ENCODE measurements at places on chromosomes 12 and 14. TPM values are rescaled to one million over a fixed set of nuclear protein-coding genes. Genes with fewer than 3 reads are reported as not detected.

The GDF11 gene
- total RNA-seq: 7.4 TPM

The PAWR gene
- total RNA-seq: 5.8 TPM

The PLEKHD1 gene
- total RNA-seq: 0.25 TPM

The FAM186B gene
- not detected for total RNA-seq

The ETFRF1 gene
- 18.0 TPM for total RNA-seq

The CCDC177 gene
- total RNA-seq: not detected

The PZP gene
- not detected for total RNA-seq

The CARMIL3 gene
- 0.52 TPM for total RNA-seq

The NEK9 gene
- total RNA-seq: 58.4 TPM

The KLRB1 gene
- total RNA-seq: 17.6 TPM

The ITPR2 gene
- total RNA-seq: 54.1 TPM

The DNAJC22 gene
- not detected for total RNA-seq

The KCNK13 gene
- 0.20 TPM for total RNA-seq

The TRIM9 gene
- 0.12 TPM for total RNA-seq

The GPR68 gene
- 18.8 TPM for total RNA-seq

The APAF1 gene
- 28.5 TPM for total RNA-seq

The OR10AD1 gene
- total RNA-seq: not detected

The CD163 gene
- not detected for total RNA-seq

The PTCSC3 gene
- not detected for total RNA-seq

The TRMT5 gene
- 2.8 TPM for total RNA-seq

The NTS gene
- not detected for total RNA-seq

The LMO3 gene
- not detected for total RNA-seq

The SPX gene
- 0.76 TPM for total RNA-seq

The B3GNT4 gene
- total RNA-seq: not detected

The AMHR2 gene
- total RNA-seq: not detected

The MGST1 gene
- 1.2 TPM for total RNA-seq

The CHD8 gene
- total RNA-seq: 142 TPM

The BMP4 gene
- total RNA-seq: not detected

Measured in CD4-positive, CD25-positive, alpha-beta regulatory T cell (primary cell).